KBM-7 (cell line): ENCODE measurements at places on chromosomes 12 and 14.
A peak's percentile ranks its signal among the peaks of the same experiment; 100 is the strongest.

GRCh38 chr12:17595111-17595510 is 494.9 kb downstream of the RERGL start:
- DNase-seq: no peak

GRCh38 chr12:9957834-9958233 is 13.4 kb upstream of the CLEC12A start:
- peak; percentile 22 for DNase-seq

GRCh38 chr12:23376238-23376637 is 573.2 kb downstream of the SOX5 start:
- DNase-seq: no peak

GRCh38 chr12:10540776-10541205 is 35.1 kb downstream of the EIF2S3B start:
- DNase-seq: no peak

GRCh38 chr12:105030820-105031807 is 45.0 kb downstream of the NOPCHAP1 start:
- DNase-seq: peak; percentile 24

GRCh38 chr14:71437870-71438269 is 494.4 kb upstream of the RGS6 start:
- DNase-seq: no peak

DNA sequence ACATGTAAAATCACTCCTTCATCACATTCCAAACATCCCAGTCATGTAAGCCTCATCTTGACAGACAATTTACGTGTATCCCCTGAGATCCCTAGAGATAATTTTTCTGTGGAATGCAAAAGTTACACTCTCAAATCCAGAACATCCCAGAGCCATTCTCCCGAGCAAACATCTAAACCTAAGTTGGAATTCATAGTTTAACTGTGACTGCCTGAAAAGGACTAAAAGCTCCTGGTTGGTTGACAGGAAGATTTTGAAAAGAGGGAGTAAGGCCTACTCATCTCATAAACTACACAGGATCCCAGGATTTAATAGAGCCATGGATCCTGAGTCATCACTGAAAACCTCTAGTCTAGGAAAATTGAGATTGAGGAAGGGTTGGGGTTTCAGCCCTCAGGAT is 123.6 kb downstream of the SCN8A start:
- DNase-seq: no peak

DNA sequence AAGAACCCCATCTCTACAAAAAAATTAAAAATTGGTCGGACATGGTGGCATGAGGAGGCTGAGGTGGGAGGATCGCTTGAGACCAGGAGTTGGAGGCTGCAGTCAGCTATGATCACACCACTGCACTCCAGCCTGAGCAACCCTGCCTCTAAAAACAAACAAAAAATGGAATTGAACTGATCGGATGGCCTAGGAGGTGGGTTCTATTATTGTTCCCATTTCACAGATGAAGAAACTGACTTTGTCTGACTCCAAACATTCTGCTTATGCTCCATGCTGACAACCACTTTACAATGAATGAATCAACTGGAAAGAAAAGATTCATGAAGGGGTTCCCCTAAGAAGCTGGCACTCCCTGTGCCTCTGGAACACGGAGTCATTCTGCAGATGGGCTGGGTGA is 47.3 kb downstream of the TRPV4 start:
- DNase-seq: no peak

- DNase-seq: no peak
Observed at GRCh38 chr14:68223631-68224030, 404.1 kb downstream of the RAD51B start.

GRCh38 chr14:91869556-91869955 is 2.2 kb upstream of the TC2N start:
- no peak for DNase-seq

DNA sequence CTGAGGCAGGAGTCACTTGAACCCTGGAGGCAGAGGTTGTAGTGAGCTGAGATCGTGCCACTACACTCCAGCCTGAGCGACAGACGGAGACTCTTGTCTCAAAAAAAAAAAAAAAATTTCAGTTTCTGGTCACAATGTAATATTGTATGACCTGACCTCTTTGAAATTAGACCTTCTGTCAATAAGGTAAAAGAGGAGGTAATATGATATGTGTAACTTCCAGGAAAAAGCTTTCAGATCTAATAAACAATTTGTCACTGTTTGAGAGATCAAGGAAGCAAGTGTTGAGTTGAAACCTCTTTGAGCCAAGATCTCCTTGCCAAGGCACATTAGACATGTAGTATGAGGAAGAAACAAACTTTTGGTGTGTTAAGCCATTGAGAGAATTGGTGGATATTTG is 101.7 kb upstream of the ATF7IP start:
- no peak for DNase-seq

DNA sequence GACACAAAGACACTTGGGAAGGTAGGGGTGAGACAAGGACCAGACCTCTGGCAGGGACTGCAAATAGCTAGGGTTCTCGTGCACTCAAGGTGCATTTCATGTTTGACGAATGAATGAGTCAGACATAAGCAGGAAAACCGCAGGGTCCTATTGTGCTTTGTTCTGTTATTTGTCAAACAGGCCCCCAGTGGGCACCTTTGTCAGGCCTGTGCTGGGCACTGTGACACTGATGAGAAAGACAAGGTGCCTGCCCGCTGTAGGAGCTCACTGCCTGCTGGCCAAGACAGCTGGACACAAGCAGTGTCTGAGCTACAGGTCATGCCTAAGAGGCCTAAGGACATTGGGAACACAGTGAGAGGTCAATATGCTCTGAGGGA is 2.3 kb downstream of the OTUB2 start:
- DNase-seq: peak; percentile 72

- DNase-seq: no peak
Observed at GRCh38 chr14:94387051-94388026, 1.1 kb downstream of the SERPINA1 start.

GRCh38 chr14:63501429-63501828 is 41.7 kb downstream of the PPP2R5E start:
- no peak for DNase-seq

- DNase-seq: no peak
Observed at GRCh38 chr12:77442633-77443032, 377.3 kb upstream of the E2F7 start.

DNA sequence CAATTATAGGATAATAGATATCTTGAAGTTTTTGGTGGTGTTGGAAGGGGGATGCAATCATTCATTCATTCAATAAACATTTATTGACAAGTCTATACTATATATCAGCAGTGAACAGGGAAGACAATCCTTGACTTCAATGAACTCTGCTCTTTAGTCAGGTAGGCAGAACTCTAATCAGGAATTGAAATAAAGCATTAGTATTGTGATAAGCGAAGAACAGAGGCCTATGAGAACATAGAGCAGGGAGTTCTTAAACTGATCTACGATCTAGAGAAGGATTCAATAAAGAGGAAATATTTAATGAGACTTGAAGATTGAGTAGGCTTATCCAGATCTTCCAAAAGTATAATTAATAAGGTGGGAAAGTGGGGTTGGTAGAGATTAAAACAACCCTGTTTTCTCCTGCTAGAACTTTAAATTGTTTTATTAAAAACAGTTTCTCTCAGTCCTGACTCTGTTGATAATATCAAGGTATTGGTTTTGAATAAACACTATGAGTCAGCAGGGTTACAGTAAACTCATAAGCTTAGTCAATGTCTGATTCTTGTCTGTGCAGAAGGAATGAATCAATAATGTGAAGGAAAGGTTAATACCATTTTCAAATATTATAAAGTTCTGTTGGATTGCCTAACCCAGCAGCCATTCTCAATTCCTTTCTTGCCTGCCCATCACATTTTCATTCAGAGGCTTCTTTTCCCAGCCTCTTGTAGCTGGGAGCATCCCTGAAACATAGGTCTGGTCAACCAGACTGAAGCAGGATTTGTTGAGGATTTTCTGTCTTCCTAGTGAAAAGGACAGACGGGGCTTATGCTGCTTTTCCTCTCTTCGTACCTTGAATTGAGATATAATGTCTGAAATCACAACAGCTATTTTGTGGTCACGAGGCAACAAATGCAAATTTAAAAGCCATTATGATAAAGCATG is 38.9 kb upstream of the KTN1 start:
- no peak for DNase-seq

DNA sequence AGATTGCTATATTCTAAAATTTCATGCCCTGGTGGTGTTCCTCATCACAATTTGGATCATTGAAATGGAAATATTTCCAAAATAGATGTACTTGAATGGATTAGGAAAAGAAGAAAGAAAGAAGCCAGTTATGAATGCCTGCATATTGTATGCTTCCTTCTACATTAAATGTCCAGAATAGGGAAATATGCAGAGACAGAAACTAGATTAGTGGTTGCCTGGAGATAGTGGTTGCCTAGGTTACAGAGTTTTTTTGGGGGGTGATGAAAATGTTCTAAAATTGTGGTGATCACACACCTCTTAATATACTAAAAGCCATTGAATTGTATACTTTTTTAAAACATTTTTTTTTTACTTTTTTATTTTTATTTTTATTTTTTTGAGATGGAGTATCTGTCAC is 18.0 kb downstream of the TUBA1A start:
- DNase-seq: no peak
